NCI-H2081 treated with DMSO at 0.1 percent for 48 hours (cell line): ENCODE measurements at places on chromosomes 16 and 17.

DNA sequence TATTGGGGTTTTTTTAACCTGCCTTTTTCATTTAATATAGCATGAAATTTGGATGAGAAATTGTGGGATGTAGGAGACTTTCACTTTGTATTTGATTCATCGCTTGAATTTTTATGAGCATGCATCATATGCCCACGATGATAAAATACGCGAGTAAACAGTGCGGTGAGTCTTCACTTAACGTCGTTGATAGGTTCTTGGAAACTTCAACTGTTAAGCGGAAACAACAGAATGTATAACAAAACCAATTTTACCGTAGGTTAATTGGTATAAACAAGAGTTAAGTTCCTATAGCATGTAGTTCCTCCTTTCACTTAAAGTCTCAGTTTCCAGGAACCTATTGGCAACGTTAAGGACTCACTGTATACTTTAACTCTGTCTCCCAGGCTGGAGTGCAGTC, 28.7 kb downstream of the MMP15 start:
- DNase-seq: no peak

DNA sequence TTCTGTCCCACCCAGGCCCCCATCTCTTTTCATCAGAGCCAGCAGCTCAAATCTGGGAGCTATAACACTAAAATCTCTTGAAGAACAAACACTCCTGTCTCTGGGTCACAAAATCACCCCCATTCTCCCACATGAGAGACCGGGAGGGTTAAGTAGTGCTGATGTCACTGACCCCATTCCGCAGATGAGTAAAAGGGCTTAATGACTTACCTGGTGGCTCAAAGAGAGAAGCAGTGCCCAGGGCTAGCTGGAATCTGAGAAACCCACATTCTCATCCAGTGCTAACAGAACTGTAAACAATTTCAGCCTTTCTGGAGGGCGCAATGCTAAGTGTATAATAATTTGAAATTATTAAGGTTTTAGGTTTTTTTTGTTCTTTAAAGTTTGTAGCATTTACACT, 26.3 kb upstream of the LHX1 start:
- DNase-seq: no peak

GRCh38 chr16:17343028-17343427, 127.7 kb downstream of the XYLT1 start:
- DNase-seq: no peak

GRCh38 chr17:28733346-28733745, 4.8 kb downstream of the NEK8 start:
- DNase-seq: no peak

DNA sequence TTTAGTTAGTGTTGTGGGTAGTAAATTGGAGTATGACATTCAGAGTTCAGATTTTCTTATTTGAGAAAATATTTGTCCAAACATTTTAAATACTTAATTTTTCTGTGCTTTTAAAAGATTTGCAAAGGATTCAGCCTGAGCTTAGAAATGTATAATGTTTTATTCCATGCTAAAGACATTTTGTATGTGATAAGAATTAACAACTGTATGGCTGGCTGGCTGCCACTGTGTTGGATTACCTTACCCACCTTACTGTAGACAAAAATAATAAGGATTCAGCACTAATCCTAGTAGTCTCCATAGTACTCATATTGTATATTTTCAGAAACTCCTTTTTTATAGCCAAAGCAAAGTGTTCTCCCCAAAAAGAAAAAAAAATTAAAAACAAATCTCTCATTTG, 74.8 kb downstream of the TANC2 start:
- DNase-seq: no peak
